Foreskin keratinocyte (primary cell): ENCODE measurements at places on chromosomes 6 and 20. TPM values are rescaled to one million over a fixed set of nuclear protein-coding genes. Genes with fewer than 3 reads are reported as not detected.

CYP39A1 gene
- 1.3 and 2.1 TPM in 2 replicates for total RNA-seq

DNA sequence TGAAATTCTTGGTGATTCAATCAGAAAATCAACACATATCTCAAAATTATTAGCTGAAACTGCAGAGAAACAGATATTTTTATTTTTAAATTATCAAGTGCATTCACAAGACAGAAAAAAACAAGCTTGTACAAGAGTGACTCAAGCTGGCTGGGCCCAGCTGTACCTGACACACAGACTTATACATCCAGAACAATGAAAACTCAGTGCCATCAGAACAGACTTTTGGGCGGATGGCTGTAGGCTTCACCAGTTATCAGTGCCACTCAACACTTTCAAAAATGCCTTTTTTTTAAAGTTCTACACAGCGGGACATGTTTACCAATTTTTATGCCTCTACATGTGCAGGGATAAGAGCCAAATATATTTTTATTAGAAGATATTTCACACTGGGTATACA, 102.8 kb downstream of the MYB start:
- DNase-seq = peak; percentile 7

CNR1 gene
- total RNA-seq = not detected in 2 replicates

DNA sequence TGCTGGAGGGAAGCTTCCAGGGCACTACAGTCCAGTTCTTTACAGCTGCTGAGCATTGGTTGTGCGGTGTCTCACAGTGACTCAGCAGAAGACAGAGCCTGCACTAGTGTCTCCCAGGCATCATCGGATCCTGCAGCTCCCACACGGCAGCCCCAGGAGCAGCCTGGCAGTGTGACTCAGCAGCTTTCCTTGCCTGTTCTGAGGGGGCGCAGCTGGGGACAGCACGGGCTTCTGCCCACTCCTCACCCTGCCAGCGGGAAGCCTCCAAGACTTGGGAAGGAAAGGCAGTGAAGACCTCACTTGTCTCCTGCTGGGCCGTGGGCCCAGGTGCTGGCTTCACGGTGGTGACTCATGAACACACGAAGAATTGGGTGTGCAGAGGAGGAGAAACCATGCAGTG, 165.4 kb downstream of the SYNDIG1 start:
- no peak for DNase-seq

ARFGAP1 gene
- 52.2 and 64.0 TPM in 2 replicates for total RNA-seq

DNA sequence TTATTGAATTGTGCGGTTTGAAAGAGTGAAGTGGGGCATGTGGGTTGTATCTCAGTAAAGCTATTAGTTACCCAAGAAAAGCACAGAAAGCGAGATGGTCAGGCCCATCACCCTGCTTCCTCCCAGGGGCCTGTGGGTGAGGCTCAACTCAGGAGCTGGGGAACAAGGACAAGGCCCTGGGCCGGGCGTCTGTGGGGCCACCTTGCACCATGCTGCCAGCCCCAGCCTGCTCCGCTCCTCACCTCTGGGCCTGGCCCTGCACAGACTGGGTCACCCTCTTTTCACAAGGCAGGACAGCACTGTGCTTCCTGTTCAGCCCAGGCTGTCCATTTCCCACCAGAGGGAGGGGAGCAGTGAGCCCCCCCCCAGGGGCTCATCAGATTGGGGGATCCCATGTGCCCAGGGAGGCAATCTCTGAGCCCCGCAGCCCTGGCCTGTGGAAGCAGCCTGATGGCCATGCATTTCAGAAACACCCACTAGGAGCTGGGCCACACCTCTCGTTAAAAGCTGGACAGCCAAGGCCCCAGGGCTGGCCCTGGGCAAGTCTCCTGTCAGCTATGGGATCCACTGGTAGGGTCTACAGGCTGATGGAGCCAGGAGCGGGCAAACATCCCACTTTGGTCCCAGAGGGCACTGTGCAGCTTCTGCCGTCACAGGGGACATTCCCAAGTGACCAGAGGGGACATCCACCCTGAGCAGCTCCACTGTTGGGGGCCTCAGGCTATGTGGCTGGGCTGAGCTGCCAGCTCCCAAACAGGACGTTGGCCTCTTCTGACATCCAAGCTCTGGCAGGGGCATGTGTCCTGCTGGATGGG, 55.9 kb downstream of the YTHDF1 start:
- DNase-seq = no peak

CLVS2 gene
- total RNA-seq = not detected in 2 replicates

CEP162 gene
- total RNA-seq = 4.8 and 5.2 TPM in 2 replicates

DNA sequence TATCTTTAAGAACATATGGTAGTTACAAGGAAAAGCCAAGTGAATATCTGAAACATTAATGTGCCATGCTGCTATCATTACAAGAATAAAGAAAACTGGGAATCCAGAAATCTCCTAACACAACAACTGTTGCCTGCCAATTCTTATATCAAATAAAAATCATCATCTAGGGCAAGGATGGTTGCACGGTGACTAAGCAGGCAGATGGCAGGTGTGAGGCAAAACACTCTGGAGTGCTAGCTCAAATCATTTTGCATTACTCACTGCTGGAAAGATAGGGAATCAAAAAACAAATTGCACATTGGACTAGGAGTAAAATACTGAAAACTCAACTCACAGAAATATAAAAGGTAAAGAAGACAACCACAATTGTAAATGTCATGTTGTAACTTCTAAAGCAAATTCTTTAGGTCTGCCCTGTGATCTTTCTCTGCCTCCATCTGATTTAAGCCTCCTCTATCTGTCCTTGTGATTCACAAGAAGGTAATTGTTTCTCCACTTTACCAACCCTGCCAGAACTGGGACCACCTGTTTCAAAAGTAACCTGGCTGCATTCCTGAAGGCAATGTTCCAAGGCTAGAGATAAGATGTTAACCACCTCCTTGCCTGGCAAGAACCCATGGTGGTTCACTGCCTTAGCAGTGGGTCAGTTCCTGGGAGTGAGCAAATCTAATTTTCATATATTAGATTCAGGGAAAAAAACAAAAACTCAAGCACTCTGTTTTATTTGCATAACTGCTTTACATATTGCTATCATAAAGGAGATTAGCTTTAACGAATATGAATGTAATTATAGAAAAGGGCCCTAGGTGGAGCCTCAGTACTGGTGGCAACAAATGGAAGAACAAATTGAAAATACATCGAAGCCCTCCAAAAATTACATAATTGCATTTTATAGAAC, 33.1 kb upstream of the LCA5 start:
- peak; percentile 83 for DNase-seq

PSORS1C2 gene
- not detected in 2 replicates for total RNA-seq
